ENCODE measurements at places on chromosomes 7 and 10.

DNA sequence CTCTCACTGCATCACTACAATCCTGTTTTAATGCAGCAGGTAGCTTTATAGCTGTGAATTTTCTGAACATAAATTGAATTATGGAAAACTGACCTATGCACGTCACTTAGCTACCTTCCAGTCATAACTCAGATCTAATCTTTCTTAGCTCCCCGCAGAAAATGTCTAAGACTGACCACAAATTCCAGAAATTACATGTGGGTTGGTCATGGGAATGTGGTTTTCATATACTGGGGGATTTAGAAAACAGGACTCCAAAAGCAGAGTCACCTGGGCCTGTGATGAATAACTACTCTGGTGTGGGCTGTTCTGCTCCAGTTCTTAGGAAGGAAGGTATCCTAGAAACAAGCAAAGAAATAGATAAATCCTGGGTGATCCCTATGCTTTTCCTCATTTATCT is 178.4 kb upstream of the LRRTM3 start:
- peak; percentile 98 for DNase-seq

- DNase-seq = no peak
Measured at GRCh38 chr7:104878577-104878976, 135.4 kb upstream of the KMT2E start.

GRCh38 chr7:19663816-19664462 is 44.9 kb downstream of the POLR1F start:
- no peak for DNase-seq

GRCh38 chr10:18378766-18379165 is 238.5 kb downstream of the CACNB2 start:
- no peak for DNase-seq

DNA sequence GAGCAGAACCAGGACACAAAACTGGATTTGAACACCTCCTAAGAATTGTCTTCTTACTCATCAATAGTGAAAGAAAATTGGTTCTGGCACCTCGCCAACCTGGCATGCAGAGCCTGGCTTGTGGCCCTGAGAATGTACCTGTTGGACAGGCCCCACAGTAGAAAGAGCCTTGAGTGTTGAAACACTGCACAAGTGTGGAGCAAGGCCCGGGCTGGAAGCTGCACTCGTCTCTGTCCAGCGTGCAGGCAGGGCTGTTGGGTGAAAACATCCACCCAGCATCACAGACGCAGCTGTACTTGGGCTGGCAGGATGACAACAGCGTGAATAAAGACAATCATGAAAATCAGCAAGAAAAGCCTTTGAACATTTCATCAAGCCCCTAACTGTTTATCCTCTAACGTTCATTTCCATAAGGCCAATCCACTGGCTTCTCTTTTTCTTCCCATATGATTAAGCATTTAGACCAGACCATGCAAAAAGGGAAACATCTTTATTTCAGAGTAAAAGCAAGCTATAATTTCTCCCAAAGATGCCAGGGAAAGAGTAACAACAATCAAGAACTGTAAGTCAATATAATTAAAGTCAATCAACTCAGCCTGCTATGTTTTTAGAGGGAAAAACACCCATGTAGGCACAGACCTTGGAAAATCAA is 15.6 kb downstream of the CUBN start:
- peak; percentile 62 for DNase-seq

DNA sequence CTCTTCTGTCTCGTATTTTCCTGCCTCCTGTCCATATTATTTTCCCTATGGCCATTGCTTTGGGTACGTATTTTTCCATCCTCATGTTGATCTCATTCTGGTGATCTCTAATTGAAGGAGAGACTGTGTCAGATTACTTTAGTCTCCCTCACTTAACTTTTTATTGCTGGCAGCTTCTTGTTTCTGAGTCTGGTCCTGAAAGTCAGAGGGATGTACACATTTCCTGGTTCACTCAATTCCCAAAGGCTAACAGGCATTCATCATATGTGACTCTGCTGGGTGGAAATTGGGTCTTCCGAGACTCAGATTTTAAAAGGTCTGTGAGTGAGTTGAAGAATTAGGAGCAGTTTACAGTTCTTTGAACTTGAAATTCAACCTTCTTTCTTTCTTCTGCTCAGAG is 10.9 kb downstream of the UMAD1 start:
- no peak for DNase-seq

- no peak for DNase-seq
Measured at GRCh38 chr10:130411496-130412085, 275.4 kb downstream of the GLRX3 start.

GRCh38 chr7:91609525-91609924 is 271.0 kb downstream of the MTERF1 start:
- DNase-seq = no peak

GRCh38 chr10:110686949-110687348 is 42.8 kb downstream of the RBM20 start:
- peak; percentile 51 for DNase-seq

DNA sequence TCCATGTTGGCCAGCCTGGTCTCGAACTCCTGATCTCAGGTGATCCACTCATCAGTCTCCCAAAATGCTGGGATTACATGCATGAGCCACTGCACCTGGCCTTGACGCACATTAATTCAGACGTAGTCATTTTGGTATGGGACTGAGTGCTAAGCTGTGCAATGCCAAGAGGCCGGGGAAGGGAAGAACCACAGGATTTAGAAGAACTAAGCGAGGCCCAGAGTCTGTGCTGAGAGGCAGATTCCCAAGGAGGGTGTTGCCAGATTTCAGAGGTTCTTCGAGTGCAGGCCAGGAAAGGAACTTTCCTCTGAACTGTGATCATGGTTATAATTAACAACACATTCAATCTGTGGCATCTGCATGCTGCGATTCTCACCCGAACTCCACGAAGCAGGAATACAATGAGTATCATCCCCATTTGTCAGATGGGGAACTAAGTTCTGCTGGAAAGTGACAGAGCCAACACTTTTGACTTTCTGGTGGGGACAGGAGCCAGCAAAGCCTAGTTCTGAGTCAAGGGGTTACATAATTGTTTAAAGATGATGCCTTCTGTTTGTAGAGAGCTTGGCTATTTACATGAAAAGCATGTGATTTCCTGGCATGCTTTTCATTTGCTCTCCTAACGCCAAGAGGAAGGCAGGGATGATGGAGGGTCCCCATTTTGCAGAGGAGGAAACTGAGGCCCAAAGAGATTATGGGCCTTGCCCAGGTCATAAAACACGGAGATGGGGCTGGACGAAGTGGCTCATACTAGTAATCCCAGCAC is 6.2 kb upstream of the ZAN start:
- peak; percentile 96 for DNase-seq

GRCh38 chr10:58724781-58725180 is 212.1 kb downstream of the BICC1 start:
- DNase-seq = no peak

GRCh38 chr10:89120931-89121763 is 86.0 kb downstream of the CH25H start:
- peak; percentile 76 for DNase-seq

GRCh38 chr10:100836891-100837290 is 75.9 kb upstream of the SLF2 start:
- DNase-seq = no peak

DNA sequence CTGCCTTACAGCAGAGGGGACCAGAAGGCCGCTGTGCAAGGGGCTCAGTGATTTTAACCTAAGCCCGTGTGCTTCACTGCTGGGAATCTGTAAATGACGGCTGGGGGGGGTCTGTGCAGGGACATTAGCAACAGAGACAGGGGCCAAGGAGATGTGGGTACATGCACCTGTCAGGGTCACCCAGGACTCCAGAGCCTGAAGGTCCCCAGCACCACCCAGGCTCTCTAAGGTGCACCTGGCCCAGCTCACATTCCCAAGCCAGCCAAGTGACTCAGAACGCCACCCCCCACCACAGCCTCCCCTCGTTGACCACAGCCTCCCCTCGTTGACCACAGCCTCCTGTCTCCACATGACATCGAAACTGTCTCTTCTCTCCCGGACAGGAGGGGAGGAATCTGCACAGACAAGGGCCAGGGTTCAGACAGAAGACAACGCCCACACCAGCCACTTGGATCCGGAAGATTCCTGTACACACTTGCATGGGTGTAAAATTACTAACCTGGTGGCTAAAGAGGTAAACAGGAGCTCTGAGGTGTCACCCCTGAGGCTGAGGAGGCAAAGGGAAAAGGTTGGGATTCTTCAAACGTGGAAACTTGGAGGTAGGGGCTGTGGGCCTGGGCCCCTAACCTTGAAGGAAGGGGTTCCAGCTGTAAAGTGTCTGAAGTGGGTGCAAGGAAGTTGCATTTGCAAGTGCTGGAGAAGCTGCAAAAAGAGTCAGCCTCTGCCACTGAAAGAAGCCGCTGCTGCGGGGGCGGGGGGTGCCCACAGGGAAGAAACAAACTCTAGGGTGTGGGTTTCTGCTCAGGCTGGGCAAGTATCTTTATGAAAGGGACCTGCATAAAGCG is 27.0 kb downstream of the CALML3 start:
- DNase-seq = peak; percentile 52

GRCh38 chr10:6815346-6815745 is 235.3 kb upstream of the PRKCQ start:
- no peak for DNase-seq

DNA sequence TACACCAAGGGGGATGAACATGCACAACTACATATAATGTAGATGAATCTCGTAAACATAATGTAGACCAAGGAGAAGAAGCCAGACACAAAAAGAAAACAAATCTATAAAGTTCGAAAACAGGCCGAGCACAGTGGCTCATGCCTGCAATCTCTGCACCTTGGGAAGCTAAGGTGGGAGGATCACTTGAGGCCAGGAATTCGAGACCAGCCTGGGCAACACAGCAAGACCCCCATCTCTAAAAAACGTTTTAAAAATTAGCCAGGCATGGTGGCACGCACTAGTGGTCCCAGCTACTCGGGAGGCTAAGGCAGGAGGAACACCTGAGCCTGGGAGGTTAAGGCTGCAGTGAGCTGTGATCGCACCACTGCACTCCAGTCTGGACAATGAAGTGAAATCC is 68.5 kb downstream of the GLI3 start:
- DNase-seq = no peak

- DNase-seq = peak; percentile 92
Measured at GRCh38 chr7:6443372-6443941, 4.3 kb downstream of the DAGLB start.

GRCh38 chr7:114356133-114356532 is 58.5 kb upstream of the FOXP2 start:
- DNase-seq = peak; percentile 10

- no peak for DNase-seq
Measured at GRCh38 chr10:33290321-33291052, 44.0 kb downstream of the NRP1 start.

DNA sequence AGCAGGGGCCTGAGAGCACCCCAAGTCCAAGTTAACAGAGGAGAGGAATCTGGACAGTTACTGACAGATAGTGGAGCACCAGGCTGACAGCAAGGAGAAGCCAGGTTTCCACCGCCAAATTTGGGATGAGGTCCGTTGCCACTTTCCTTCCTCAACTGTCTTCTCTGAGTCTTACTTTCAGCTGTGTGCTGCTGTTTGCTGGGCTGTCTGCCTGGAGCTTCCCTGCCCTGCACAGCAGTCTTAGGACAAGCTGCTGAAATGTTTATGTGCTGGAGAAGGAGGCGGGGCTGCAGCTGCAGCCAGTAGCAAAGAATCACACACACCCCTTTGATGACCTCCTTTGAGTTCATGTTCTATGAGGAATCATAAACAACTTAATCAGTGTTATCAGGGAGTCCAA is 17.4 kb upstream of the CYP3A7 start:
- DNase-seq = no peak

DNA sequence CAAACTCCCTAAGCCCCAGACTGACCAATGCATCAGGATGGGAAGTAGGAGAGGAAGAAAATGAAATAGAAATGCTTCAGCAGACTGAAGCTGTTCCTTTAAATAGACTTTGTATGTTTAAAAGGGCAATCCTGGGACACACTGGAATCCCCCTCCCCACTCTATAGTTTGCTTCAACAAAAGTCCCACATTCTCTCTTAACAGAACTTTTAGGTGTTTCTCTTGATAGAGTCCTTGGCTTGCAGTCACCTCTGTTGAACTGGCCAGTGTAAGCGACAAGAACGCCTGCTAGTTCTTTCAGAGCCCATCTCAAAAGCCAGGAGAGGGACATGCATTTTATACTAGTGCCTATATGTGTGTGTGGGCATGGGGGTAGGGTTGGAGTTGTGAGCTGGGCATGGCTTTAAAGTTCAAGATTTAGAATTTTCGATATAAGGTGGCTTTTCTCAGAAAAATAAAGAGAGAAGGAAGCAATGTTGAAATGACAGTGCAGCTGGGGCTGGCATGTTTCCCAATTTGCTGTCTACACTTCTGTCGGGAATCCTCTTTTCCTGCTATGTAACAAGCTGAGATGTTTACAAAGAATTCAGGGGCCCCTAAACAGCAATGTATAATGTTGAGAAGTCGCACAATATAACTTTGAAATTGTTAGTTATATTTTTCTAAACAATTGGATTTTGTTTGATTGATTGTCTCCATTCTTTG is 2.1 kb downstream of the TBX20 start:
- DNase-seq = no peak

- no peak for DNase-seq
Measured at GRCh38 chr10:11208243-11208642, 190.6 kb downstream of the CELF2 start.

GRCh38 chr10:3747248-3747960 is 37.6 kb downstream of the KLF6 start:
- DNase-seq = no peak

- DNase-seq = no peak
Measured at GRCh38 chr10:23505797-23506465, 67.1 kb downstream of the OTUD1 start.

- peak; percentile 37 for DNase-seq
Measured at GRCh38 chr7:35035511-35035961, 1.7 kb downstream of the DPY19L1 start.

DNA sequence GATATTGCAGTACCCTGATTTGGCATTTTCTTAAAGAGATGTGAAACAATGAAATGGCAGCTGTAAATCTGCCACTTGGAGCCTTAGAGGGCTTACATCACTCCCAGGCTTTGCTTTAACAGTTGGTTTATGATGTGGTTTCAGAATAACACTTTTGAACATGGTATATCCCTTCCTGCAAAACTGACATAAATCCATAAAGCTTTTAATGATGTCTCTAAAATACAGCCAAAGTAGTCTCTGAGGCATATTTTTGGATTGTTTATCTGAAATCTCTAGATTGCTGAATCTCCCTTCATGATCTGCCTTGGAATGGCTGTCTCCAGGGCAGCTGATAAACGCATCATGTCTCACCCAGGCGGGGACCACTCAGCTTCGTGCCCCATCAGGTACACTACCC is 377.8 kb upstream of the C7orf33 start:
- no peak for DNase-seq

DNA sequence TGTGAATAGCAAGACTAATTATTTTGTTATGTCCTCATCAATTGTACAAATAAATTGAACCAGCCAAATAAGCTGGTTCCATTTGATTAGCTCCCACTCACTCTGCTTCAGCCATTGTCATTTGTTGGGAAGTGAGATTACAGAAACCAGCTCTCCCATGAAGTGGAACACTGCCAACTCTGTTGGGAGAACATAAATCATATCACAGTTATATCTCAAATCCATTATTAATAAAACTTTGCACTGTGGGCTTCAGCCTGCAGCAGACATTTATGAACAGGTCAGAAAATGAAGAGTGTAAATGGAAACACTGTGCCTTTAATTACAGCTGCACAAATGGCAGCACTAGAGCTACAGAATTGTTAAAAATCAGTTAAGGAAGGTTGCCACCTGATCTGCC is 46.7 kb upstream of the TEX47 start:
- DNase-seq = no peak

- no peak for DNase-seq
Measured at GRCh38 chr10:80283119-80283518, 6.3 kb downstream of the MAT1A start.
